ENCODE measurements at places on chromosomes 6 and 20.

GRCh38 chr20:12201289-12201991, 283.7 kb downstream of the BTBD3 start:
- DNase-seq: peak; percentile 63

GRCh38 chr20:44861531-44862006, 23.9 kb upstream of the YWHAB start:
- peak; percentile 91 for DNase-seq

GRCh38 chr6:89763550-89763949, 56.0 kb downstream of the MDN1 start:
- DNase-seq: peak; percentile 22

DNA sequence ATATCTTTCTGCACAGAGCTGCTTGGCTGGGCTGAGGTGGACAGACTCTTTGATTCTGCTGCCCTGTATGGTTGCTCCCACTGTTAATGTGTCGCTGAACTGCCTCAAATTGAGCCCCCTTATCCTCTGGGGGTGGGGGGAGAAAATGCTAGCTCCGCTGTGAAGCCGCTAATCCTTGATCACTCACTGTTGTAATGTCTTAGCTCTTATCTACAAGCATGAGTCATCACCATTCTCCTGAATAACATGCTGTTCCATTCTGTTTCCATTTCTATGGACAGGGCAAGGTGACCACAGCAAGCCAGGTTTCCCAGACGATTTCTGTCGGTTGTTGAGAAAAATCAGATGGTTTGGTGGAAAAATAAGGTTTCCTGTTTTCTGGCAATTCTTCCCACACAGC, 218.4 kb upstream of the GGTLC1 start:
- DNase-seq: no peak

- no peak for DNase-seq
Observed at GRCh38 chr6:27593200-27593818, 120.4 kb upstream of the ZNF184 start.

DNA sequence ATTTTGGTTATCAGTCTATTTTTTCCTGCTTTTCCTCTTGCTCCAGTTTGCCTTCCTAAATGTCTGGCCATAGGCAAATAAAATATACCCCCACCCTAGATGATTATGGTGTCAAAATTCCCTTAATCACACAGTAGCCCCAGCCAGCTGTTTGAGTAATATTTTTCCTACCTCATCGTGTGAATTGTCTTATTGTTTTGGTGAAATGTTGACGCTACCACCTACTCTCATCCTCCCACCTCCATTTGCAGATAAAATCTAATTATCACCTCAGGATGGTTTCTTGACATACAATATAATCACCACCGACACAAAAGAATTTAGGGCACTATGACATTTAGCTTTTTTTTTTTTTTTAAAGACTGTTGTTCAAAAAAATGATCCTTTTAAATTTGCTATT, 44.1 kb upstream of the FUCA2 start:
- no peak for DNase-seq

GRCh38 chr6:82712389-82712788, 348.8 kb downstream of the TPBG start:
- DNase-seq: no peak

- DNase-seq: peak; percentile 48
Observed at GRCh38 chr6:9540534-9541126, 874.2 kb downstream of the TFAP2A start.

- no peak for DNase-seq
Observed at GRCh38 chr6:53513519-53513966, 31.4 kb downstream of the GCLC start.

GRCh38 chr6:41298785-41299502, 12.5 kb upstream of the TREM1 start:
- no peak for DNase-seq

GRCh38 chr6:4320860-4321259, 185.5 kb upstream of the ECI2 start:
- DNase-seq: peak; percentile 93

DNA sequence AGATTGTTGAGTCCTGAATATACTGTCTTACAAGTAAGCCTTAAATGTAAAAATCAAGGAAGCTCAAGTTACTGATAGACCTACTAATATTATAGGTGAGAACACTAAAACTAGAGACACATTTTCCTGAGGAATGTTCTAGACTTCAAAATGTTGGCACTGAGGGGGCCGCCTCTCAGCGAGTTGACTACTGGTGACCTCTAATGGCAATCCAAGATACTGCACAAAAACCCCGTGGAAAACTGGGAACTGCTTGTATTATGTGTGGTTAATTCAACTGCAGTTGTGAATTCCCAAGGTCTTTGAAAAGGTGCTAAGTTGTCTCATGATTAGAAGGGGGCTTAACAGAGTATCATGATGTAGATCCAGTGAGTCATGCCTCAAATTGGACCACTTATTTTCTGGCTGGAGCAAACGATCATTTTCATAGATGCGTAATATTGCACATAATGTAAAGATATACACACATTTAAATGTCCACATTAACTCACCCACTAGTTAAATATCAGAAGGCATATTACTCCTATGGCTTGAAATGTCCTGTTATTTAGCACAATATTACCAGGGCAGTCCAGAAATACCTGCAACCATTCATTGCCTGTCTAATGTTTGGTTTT, 336.2 kb downstream of the FOXA2 start:
- DNase-seq: no peak

- no peak for DNase-seq
Observed at GRCh38 chr6:161462148-161462547, 188.3 kb upstream of the AGPAT4 start.

- DNase-seq: peak; percentile 86
Observed at GRCh38 chr20:380763-381580, 412 bp downstream of the TRIB3 start.

- no peak for DNase-seq
Observed at GRCh38 chr6:5580736-5581581, 319.6 kb downstream of the FARS2 start.

- DNase-seq: no peak
Observed at GRCh38 chr6:138032571-138032970, 74.6 kb downstream of the PERP start.

DNA sequence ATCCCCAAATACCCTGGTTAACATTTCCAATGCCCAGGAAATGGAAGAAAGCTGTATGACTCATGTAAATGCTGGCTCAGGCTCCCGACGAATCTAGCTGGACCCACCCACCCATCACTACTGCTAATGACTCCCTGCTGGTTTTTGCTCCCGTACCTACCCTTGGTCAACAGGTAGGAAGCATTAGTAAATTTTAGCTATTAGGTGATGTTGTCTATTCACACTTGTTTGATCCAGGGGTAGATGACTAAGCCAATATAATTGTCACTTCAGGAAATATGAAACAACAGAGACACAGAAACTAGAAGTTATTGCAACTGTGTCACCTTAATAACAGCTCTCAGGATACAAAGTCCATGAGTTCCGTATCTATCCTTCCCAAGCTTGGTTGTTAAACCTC, 94.4 kb upstream of the BEND6 start:
- DNase-seq: no peak

DNA sequence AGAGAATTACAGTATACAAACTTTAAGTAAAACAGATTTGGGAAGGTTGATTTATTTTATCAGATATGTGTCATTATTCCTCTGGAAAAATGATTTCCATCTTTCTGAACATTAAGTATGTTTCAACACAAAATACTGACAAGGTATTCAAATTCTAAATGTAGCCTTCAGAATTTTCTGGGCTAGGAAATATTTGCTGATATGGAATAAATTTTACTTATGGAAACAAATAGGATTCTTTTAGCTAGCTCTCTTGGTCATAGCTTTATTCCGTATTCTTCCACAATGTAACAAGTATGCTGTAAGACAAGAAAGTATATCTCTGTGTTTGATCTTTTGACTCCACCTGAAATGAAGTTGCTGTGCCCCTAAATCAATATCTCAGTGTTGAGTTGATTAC, 1125.2 kb upstream of the CITED2 start:
- DNase-seq: no peak

DNA sequence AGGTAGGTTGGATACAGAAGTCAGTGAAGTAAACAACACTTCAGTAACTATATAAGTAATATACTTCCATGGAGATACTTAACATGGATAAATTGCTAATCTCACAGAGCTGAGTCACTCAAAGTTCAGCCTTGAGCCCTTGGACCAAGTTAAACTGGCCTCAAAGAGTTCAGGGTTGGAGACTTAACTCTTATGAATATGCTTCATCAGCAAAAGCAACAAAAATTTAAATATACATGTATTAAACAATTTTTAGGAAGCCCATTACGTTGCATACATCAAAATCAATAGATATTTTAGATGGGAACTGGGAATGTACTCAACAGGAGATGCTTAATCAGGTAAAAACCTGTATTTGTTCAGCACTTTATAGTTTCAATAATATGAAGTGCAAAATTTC, 12.2 kb downstream of the MTCL3 start:
- no peak for DNase-seq

DNA sequence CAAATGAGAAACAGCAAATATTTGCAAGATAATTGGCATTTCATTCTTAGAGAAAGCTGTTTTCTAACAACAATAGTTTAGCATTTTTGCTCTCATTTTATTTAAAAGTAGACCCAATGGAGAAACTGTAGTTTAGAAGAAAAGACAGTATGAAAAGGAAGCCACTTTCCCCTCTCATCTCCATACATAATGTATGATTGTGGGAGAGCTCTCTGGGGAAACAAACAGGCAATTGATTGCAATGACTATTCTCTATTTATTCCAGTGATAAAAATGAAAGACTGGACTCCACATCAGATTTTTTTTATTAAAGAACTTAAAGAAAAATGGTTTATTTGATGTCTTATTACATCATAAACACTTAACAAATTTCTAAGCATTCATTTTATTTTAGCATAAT, 116.8 kb upstream of the SASH1 start:
- no peak for DNase-seq

DNA sequence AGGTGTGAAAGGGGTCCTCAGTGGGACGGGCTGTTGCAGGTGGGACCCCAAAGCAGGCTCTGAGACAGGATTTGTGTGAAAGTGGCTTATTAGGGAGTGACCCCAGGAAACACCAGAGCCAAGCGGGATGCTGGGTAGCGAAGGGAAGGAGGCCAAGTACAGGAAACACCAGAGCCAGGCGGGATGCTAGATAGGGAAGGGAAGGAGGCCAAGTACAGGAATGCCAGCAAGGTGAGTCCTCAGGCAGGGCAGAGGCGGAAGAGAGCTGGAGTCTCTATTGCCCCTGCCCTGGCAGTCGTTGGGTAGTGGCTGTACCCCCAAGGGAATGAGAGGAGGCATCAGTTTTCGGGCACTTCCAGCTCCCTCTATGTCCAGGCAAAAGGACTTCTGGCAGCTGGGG, 30.5 kb upstream of the TGM2 start:
- DNase-seq: no peak

DNA sequence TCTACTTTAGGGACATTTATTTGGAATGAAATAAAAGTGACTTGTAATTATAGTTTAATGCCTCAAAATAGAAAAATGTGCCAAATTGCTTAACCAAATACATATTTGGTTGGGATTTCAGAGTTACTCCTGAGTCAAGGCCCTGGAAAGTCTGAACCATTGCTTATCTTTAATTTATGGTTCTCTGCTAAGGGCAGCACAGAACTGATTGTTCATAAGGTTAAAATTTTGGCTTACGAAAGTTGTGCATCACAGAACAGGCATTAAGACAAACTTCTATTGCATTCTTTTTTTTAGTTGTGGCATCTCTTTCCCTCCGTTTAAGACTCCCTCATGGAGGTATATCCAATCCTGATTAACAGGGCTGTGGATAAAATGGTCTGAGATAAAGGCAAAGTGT, 92.2 kb upstream of the TENT5A start:
- peak; percentile 48 for DNase-seq

- DNase-seq: no peak
Observed at GRCh38 chr6:98946266-98946878, 1.4 kb downstream of the FBXL4 start.

DNA sequence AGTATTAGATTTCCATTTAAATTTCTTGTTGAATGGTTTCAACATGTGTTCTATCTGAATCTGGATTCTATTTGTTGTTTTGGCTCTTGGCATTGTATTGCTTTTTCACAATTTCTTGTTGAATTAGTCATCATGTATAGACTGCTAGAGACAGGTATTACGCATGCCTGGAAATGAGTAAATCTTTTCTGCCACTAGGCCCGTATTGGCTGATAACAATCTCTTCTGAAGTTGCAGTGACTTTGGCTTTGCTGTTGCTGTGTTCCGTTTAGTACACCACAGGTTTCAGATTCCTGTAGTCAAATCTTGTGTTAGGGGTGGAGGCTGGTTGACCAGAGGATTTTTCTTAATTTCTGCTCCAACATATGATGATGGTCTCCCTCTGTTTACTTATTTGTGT, 1339.4 kb downstream of the GRIK2 start:
- peak; percentile 17 for DNase-seq

DNA sequence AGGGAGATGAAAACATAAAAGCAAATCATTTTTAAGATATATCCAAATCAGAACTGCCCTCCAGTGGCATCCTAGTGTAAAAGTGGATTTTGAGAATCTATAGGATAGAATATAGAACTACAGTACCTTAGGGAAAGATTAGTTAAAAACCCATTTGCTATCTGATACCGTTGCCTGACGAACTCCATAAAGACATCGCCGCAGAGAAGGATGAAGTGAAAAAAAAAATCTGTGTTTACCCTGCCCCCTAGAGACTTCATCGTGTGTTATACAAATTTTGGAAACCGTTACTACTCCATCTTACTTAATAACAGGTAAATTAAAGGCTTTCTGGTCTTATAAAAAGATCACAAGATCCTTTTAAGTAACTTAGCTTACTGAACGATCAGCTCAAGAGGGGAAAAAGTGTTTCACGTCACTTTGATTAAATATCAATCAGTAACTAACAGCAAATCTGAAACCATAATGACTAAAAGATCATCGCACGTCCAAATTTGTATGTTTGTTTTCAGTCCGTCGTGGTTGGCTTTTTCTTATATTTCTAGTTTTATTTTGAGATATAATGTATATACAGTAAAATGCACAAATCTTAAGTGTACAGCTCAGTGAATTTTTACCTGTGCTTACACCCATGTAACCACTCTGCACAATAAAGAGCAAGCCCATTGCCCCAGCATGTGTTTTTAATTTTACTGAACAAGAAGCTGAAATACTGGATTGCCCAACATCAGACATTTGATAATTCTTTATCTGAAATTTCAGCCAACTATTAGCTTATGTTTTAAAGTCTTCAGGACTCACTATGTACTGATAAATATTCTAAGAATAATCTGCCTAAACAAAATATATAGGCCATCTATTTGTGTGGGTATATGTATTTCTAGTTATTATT, 881 bp upstream of the MCM3 start:
- DNase-seq: peak; percentile 44

Data from AG10803 (cell line).